HepG2 (cell line): ENCODE measurements at places on chromosomes 12 and 14.

DNA sequence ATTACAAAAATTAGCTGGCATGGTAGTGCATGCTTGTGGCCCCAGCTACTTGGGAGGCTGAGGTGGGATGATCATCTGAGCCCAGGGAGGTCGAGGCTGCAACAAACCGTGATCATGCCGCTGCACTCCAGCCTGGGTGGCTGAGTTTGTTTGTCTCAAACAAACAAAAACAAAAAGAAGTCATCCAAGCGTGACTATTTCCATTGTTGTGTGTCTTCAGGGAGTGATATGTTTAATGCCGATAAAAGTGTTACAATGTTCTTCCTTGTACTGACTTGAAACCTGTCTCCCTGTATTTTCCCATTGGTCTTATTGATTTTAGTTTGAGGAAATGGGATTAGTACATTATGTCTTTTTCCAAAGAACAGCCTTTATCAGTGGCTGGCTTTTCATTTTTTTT lies 75.6 kb upstream of the USP44 start:
- DNase-seq: no peak

DNA sequence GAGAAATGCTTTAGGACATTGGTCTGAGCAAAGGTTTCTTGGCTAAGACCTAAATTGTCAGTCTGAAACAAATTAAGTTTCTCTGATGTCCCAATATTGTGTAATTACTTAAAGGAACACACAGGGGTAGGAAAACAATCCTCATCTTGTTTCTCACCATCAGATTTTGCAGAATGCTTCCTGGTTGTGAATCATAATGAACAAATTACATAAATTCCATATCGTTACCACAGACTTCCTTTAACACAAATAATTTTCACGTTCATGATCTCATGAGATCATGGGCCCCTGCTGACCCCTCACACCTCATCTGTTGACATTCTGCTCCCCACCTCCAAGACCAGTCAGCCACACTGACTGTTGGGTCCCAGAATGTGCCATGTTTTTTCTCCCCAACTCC lies 194.1 kb downstream of the MON2 start:
- no peak for DNase-seq

- peak; percentile 89 for DNase-seq
Observed at GRCh38 chr12:124130691-124131591, 157.9 kb downstream of the ZNF664 start.

- DNase-seq: no peak
Observed at GRCh38 chr12:103317220-103317619, 178.5 kb downstream of the C12orf42 start.

DNA sequence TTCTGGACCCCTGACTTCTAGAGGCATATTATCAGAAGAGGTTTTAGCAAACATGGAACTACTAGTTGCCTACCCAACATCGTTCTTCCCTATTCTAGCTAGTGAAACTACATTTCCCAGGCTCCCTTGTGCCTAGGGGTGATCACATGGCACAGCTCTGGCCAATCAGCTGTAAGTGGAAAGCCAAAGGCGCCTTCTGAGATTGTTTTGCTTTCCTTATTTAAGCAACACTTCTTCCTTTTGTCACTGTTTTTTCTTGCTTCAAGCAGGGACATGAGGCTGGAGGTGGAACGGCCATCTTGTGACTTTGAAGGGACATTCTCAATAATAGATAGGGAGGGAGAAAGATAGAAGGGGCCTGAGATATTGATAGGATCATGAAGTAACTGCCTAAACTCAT lies 136.7 kb downstream of the ZNF664 start:
- no peak for DNase-seq

GRCh38 chr14:81453166-81453766 lies 53.1 kb upstream of the STON2 start:
- DNase-seq: peak; percentile 47

GRCh38 chr12:60760965-60761364 lies 1165.1 kb downstream of the SLC16A7 start:
- DNase-seq: no peak

GRCh38 chr12:61797266-61797665 lies 462.9 kb upstream of the USP15 start:
- no peak for DNase-seq

GRCh38 chr12:52184813-52185212 lies 7.0 kb downstream of the KRT80 start:
- DNase-seq: no peak

DNA sequence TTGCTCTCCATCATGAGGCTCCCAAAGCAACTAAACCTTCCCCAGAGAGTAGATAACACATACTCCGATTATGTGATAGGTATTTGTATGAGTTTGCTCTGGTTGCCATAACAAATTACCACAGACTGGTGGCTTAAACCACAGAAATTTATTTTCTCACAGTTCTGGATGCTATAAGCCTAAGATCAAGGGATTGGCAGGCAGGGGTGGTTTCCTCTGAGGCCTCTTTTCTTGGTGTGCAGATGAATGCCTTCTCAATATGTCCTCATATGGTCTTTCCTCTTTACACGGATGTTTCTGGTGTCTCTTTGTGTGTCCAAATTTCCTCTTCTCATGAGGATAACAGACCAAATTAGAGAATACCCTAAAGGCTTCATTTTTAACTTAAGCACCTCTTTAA lies 285.8 kb upstream of the GRIP1 start:
- DNase-seq: no peak

DNA sequence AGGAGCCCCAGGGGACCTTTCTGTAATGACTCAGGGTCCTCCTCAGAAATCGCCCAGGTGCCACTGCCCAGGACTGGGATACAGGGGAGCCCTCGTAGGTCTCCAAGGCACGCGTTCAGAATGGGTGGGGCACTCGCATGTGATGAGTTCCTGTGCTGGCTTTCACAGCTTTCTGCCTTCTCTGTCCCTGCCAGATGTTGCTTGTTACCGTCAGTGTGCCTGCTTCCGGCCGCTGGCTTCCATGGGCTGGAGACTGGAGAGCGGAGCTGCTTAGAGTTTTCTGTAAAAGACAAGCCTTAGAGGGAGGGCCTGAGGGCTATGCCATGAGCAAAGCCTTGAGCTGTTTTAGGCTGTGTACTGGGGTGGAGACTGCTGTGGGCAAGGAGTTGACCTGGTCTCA lies 75.0 kb upstream of the SLC24A4 start:
- no peak for DNase-seq

- no peak for DNase-seq
Observed at GRCh38 chr14:99677231-99678140, 6.6 kb upstream of the CYP46A1 start.

DNA sequence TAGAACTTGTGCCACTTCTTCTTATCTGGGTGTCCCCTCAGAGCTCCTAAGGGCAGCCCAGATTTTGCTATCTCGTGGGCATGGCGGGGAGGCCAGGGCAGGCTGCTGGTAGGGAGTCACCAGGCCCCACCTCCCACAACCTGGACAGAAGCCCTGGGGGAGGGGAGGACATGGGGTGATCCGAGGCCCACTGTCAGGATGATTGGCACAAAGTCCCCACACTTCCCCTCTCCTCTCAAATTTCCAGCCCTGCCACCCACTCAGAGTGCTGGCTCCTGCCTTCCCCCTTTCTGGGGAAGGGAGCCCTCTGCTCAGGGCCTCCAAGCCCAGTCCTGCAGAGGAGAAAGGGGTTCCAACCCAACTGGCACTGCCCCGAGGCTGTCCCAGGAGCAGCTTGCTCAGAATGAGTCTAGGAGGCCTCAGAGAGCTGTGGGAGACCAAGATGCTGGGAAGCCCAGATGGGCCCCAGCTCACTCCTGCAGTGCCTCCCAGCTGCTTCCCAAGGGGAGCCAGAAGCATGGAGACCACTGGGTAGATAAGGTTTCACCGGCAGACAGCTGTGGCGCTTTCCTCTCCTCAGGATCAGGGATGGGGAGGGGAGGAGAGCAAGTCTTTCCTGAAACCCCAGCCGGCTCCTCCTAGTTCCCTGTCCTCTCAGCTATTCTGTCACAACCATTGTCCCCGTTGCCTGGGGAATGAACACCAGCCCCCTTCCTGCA lies 82.8 kb downstream of the B4GALNT3 start:
- no peak for DNase-seq

GRCh38 chr12:10779103-10779502 lies 23.3 kb downstream of the TAS2R7 start:
- DNase-seq: no peak

DNA sequence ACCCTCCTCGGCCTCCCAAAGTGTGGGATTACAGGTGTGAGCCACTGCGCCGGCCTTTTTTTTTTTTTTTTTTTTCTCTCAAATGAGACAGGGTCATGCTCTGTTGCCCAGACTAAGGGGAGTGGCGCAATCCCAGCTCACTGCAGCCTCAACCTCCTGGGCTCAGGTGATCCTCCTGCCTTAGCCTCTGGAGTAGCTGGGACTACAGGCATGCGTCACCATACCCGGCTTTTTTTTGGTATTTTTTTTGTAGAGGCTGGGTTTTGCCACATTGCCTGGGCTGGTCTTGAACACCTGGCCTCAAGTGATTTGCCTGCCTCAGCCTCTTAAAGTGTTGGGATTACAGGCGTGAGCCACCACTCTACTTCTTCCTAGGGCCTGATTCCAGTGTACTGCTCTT lies 18.7 kb downstream of the FUT8 start:
- no peak for DNase-seq

GRCh38 chr14:32514236-32514635 lies 185.1 kb downstream of the AKAP6 start:
- DNase-seq: no peak

- no peak for DNase-seq
Observed at GRCh38 chr12:103957865-103958388, 7.7 kb upstream of the TDG start.

- peak; percentile 59 for DNase-seq
Observed at GRCh38 chr12:3803865-3804472, 51.1 kb upstream of the CRACR2A start.

DNA sequence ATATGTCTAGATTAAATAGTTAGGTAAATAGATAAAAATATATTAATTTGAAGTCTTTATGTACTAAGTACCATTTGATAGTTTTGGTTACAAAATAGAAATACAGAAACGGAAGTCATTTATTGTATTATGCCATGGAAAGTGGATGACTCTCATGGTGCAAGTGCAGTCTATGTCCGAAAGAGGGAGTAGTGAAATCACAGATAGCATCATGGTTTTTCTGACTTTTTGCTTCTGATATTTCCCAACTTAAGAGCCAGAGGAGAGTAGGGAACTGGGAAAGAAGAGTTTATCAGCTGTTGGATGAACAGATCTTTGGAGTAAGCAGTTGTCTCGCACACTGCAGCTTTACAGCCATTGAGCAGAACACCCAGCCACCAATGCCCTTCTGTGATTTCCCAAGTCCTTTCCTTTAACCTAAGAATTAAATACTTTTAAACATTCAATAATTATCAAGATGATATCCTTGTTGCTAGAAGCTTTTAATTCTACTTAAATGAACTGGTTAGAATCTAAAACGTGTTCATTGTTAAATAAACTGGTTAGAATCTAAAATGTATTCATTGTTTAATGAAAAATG lies 18.4 kb upstream of the SRGAP1 start:
- DNase-seq: peak; percentile 56

GRCh38 chr12:8075935-8076334 lies 6.1 kb upstream of the NECAP1 start:
- DNase-seq: no peak

- DNase-seq: no peak
Observed at GRCh38 chr14:36085861-36086260, 90.7 kb downstream of the PTCSC3 start.

DNA sequence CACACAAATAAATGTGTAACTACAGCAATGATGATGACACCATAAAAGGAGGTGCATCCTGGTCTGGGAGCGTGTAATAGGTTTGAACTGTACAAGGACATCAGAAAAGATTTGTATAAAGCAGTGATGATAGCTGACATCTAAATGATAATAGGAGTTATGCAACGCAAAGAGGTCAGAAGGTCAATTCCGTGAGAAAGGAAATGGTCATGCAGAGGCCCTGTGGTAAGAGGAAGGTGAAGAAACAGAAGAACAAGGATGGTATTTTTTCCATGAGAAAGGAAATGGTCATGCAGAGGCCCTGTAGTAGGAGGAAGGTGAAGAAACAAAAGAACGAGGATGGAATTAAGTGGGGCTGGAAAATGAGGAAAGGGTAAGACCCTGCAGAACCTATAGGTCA lies 106.7 kb upstream of the TMPO start:
- no peak for DNase-seq

DNA sequence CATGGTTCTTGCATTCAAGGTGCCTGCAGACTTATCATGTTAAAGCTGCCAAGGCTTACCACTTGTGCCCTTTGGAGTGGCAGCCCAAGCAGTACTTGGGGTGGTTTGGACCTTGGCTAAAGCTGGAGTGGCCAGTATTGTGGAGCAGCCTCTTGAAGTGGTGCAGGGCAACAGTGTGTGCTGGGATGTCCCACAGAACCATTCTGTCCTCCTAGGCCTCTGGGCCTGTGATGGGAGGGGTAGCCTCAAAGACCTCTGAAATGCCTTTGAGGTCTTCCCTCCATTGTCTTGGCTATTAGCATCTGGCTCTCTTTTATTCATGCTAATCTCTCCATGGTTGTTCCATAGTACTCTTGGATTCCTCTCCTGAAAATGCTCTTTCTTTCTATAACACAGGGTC lies 78.2 kb upstream of the SLC24A4 start:
- DNase-seq: no peak

DNA sequence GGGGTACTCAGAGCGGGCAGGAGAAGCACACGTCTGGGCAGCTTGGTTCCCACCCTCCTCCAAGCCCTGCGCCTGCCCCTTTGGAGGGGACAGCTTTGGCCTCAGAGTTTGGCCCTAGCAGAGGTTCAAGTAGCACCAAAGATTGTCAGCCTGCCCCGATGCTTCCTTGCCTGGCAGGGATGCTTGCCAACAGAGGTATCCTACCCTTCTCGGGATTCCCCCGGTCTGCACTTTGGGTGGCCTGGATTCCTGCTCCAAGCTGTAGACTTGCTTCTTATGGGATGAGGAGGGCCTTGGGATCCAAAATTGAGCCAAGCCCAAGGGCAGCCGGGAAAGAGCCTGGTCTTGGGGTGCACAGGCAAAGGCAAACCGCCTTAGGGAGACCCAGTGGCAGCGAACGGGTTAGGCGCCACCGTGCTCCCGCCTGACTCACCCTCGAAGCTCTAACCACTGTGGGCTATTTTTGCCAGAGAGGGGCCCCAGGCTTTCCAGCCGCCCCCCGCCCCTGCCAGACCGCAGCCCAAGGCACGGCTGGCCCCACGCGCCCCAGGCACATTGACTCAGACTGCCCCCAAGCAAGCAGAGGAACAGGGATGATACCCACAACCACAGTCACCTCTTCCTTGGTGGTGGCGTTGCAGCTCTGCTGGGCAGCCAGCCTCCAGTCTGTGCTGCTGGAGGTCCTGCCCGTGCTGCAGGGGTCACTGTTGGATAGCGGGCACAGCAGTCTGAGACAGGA lies 847 bp upstream of the WNT10B start:
- DNase-seq: no peak

DNA sequence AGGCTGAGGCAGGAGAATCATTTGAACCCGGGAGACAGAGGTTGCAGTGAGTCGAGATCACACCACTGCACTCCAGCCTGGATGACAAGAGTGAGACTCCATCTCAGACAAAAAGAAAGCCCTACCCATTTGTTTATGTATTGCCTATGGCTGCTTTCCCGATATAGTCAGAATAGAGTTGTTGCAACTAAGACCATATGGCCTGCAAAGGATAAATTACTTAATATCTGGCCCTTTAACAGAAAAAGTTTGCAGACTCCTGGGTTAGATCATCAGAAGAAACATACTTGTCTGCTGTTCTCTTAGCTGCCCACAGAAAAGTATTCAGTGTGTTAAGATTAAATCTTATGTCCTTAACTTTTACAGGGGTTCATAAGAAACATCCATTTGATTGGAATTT lies 122.4 kb upstream of the VASH1 start:
- DNase-seq: no peak

GRCh38 chr12:123066384-123066710 lies 84.5 kb downstream of the PITPNM2 start:
- no peak for DNase-seq
